ENCODE measurements at places on chromosomes 2 and 18. TPM values are rescaled to one million over a fixed set of nuclear protein-coding genes. Genes with fewer than 3 reads are reported as not detected.

GRCh38 chr2:96512341-96512740, 7.2 kb upstream of the NEURL3 start:
- no peak overlapping the region for H3K4me3 ChIP-seq
- peaks cover 8% of the 10 kb centered on the region for H3K4me1 ChIP-seq
- no peak overlapping the region for H3K27ac ChIP-seq
- DNase-seq = no peak
- H3K27me3 ChIP-seq = no peaks in the 10 kb centered on the region

GRCh38 chr2:71891719-71892422, 255.8 kb downstream of the CYP26B1 start:
- H3K36me3 ChIP-seq = no peaks in the 10 kb centered on the region
- no peak for DNase-seq
- no peak overlapping the region for H3K27ac ChIP-seq
- H3K27me3 ChIP-seq = no peaks in the 10 kb centered on the region

DNA sequence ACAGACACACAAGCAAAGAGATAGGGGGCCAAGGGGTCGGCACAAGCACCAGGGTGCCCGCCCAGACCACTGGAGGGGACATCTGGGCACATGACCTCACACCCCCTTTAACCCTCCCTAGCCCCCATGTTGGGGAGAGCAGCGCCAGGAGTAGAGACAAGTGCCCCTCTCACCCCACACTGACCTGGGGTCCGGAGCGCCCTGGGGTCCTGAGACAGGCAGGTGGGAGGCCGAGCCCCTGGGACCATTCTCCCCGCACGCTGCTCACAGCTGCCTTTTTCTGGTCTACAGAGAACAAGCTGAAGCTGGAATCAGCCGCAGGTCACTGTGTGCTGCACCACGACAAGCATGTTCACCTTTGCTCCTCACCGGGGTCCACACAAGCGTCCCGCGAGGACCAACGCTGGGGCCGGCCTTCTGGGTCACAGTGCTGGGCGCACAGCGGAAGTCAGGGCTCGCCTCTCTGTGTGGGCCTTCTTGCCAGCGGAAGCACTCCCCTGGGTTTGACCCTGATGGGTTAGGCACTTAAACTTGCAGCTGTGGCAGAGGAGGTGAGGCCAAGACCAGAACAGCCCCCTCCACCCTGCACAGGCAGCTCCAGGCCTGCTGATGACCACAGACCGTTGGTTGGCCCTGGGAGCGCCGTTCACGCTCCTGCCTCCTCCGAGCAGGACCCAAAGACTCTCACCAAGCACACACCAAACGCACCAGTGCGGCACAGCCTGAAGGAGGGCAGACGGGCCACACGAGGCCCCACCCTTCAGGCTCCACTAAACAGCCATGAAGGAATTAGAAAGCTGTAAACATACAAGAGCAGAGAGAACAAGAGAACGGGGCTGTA, 275.3 kb downstream of the EIPR1 start:
- no peaks in the 10 kb centered on the region for H3K36me3 ChIP-seq
- H3K4me3 ChIP-seq = no peak overlapping the region
- H3K27me3 ChIP-seq = no peaks in the 10 kb centered on the region
- no peak overlapping the region for H3K27ac ChIP-seq
- DNase-seq = no peak

Gene POMC
- 2.4 TPM for total RNA-seq

- no peaks in the 10 kb centered on the region for H3K4me1 ChIP-seq
- peaks cover 86% of the 10 kb centered on the region for H3K36me3 ChIP-seq
- H3K27me3 ChIP-seq = no peaks in the 10 kb centered on the region
These were observed 22.6 kb upstream of the USP34 start for GRCh38 chr2:61493523-61493942.

DNA sequence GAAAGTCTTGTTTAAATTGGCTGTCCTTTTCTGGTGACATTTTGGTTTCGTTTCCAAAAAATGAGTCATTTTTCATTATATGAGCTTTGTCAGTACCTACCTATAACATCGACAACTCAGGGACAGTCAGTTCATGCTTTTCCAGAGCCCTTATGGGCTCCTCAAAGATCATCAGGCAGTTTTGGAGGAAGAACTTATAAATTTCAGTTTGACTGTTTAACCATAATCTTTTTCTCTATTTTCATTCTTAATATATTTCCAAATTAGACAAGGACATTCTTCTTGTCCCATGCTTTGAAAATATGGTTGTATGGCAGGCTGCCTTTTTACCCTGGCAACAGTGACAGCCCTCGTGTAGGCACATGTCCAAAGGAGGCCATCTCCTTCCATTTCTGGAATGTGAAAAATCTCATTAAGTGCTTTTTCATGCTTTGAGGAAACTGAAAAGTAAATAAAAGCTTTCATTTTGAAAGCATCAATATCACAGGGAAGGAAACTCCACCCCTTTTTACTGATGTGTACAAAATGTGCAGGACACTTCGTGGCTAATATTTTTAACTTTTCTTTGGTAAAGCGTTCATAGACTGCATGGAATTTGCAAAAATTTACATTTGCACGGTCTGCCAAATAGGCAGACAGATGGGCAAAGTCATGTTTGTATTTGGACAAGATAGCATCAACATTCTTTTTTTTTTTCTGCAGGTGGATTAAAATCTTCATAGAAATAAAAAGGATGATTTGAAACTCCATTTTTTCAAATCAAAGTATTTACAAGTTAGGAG, 7.2 kb upstream of the PROC start:
- H3K27ac ChIP-seq = peak overlapping the region; percentile 56
- H3K36me3 ChIP-seq = no peaks in the 10 kb centered on the region
- H3K4me1 ChIP-seq = peaks cover 18% of the 10 kb centered on the region
- H3K27me3 ChIP-seq = no peaks in the 10 kb centered on the region
- H3K4me3 ChIP-seq = no peak overlapping the region

Gene RMND5A
- total RNA-seq = 14.7 TPM

Measured in pancreas (tissue), 10 donors.